ENCODE measurements at places on chromosomes 3 and 15.

- no peak for DNase-seq
Measured at GRCh38 chr15:71093054-71094024, 21.9 kb upstream of the THSD4 start.

- DNase-seq = no peak
Measured at GRCh38 chr3:146496251-146496650, 26.9 kb upstream of the PLSCR2 start.

- DNase-seq = no peak
Measured at GRCh38 chr15:62603742-62604141, 438.7 kb upstream of the C2CD4B start.

- no peak for DNase-seq
Measured at GRCh38 chr3:104523136-104523535, 843.6 kb upstream of the ALCAM start.

DNA sequence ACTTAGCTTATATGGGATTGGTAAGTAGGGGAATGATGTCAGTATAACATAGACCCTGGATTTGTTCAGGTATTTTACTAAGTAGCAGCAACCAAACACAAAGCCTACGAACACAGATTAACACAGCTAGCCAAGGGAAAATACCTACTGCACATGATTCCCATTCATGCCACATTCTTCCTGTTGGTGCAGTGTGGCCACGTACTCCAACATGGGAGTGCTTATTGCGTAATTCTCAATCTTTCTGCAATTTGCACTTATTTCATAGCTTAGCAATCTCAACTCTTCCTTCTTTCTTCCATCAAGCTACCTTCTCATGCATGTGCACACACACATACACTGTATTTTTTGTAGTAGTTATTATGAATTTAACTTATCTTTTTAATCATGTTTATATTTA, 186.8 kb downstream of the IL5RA start:
- no peak for DNase-seq

DNA sequence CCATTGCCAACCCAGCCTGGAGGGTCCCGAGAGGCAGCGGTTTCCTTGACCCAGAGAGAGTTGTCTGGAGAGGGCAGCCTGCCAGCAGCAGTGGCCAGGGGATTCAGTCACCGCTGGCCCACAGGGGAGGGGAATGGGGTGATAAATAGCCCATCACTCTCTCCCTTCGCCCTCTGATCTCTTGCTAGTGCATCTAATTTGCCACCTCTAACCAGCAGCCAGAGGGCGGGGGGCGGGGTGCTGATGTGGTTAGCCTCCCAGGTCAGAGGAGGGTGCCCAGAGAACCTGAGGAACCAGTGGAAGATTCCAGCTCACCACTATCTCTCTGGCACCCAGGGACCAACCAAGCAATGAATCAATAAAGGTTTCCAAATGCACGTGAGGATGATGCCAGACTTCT, 35.1 kb upstream of the SLC6A11 start:
- DNase-seq = no peak

- DNase-seq = no peak
Measured at GRCh38 chr15:84112025-84112424, 123.5 kb upstream of the GOLGA6L4 start.

- no peak for DNase-seq
Measured at GRCh38 chr15:66224946-66225345, 28.6 kb downstream of the MEGF11 start.

DNA sequence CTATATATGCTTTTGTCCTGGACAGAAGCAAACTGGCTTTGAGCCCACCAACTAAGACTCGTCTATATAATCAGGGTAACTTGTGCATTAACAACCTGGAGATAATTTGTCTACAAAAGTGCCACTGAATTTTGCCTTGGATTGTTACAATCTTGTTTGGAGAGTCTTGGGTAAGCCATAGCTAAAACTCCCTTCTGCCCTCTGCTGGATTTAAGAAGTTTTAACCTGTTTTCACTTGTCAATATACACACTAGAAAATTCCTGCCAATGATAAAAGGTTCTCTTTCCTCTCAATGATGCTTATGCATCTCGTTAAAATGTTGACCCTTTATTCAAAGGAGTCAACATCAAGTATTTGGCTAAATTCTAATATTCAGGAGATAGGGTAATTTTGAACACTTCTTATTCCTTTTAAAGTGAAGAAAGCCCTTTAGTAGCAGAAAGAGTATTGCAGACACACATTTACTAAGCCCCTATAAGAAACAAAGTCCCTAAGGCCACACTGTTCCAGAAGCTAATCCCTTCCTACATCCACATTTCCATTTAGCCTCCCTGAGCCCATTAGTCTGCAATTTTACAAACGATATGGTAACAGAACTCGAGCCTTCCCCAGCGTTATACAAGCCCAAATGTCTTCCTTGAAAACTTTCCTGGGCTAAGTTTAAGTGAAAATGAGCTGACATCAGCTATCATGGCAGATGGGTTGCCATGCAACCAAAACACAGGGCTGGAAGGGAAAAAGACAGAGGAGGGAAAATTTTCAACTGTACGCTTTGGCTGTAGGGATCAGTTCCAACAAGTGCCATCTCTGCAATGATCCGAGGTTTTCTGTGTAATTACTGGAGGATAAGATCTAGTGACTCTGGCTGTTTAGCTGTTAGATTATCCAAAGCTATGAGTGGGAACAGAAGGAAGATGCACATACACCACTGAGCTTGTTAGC, 75.9 kb upstream of the FGF12 start:
- DNase-seq = no peak

DNA sequence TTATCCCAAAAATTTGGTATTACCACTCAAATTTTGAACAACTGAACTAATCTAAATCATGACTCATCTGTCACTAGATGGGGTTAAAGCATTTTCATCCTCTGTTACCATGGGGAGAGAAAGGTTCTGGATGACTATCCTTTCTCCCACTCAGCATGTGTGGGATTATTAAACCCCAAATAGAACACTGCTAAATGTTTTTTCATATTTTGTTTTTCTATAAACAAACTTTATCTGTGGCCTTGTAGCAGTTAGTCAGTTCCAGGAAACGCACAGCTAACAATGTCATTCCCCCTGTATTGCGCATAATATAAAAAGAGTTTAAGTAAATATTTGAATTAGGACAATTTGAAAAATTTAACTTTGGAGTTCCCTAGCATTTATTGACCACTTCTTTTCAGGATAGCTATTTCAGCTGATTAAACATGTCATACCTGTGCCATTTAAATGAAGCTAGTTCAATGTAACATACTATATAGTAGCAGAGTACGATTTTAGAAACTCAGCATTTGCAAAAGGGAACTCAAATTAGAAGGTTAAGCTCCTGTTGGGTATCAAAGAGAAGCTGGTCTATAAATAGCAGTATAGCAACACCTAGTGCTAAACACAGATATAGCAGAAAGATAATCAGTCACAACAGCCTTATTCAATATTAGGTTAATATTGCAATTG, 9.2 kb upstream of the TMEM212 start:
- no peak for DNase-seq

Data from nephron progenitor cell (in vitro differentiated cells).